ENCODE measurements at places on chromosomes 4 and X.

DNA sequence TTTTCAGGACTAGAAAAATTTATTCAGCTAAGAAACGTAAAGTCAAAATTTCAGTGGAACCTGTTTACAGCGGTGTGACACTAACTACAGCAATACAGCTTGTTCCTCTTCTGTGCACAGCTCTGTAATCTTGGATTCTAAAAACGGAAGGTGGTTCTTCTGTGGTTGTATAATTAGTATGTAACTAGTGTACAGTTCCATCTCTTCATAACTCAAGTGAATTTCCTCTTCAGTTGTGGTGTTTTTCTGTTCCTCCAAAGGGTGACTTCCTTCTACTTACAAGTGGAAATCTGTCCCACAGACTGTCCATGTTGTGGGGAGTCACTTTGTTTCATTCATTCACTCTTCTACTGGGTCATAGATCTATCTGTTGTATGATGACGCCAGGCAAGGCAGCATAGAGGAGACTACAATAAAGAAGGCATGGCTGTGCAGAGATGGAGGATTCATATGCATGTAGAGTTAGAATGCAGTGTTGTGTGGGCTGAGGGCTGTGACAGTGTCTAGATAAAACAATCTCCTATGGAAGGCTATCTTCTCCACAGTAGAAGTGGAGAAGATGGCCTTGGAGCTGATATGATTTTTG, 5.4 kb downstream of the DAPP1 start:
- DNase-seq, result no peak

DNA sequence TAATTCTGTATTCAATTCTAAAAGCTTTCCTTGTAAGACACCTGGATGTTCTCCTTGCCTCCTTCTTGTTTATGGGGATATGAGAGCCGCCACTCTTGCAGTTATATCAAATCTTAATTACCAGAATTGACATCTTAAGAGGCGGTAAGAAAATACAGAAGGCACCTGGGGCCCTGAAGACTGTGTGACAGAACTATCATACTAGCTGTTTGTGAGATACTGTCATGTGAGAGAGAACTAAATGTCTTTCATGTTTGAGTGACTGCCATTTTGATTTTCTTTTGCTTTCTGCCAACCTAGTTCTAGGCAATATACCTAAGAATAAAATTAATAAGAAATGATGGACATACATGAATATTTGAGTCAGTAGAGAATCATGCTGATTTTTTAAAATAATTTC, 340.2 kb upstream of the SMIM31 start:
- no peak for DNase-seq

DNA sequence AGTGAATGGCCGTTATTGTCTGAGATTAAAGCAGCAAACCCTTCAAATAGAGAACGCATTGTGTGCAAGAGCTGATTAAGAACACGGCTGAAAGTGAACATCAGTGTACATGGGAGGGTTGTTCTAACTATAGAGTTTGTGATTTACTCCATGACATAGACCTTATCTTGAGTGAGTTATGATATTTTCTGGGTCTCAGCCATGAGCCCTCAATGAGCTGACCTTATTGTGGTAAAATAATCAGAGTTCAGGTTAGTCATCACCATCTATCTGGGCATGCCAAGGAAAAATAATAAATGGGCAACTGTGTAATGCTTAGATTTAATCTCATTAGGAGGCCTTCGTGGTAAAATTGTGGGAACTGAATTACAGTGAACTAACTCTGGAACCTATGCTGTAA, 33.2 kb upstream of the CLDN24 start:
- no peak for DNase-seq

GRCh38 chrX:40971736-40972135, 113.5 kb upstream of the USP9X start:
- no peak for DNase-seq

DNA sequence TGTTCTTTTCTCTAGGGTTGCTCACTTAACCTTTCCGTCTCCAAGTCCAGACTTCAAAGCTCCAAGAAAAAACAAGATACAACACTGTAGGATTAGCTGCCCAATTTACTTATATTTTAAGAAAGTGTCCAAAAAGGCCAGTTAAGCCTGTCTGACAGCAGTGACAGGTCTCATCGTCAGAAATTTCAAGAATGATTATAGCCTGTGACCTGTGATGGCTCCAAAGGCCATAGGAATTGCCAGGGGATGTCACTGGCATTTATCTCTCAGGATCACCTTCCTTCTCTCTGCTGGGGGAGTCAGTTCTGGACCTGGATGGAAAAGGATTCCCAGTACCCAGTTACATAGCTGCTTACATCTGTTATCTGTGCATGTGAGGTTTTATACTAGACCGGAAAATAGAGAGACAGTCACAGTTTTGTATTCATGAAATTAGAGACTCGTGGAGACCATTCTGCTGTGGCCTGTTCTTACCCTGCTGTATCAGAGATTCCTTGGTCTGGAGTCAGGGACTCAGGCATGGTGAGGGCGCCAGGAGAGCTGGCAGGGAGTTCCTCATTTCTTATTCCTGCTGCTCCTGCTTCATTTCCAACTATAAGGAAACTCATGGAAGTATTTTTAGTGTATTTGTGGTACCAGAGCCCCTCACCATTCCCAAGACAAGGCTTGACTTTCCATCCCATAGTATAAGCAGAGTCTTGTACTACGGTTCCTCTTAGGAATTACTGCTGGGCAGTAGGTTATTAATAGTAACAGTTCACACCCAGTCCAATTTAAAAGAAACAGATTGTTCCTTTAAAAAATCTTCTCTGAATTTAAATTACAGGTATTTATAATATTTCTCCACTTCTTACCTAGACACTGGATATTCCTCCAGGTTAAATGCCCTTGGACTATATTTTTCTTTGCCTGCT, 220.8 kb downstream of the SHROOM3 start:
- DNase-seq, result no peak

DNA sequence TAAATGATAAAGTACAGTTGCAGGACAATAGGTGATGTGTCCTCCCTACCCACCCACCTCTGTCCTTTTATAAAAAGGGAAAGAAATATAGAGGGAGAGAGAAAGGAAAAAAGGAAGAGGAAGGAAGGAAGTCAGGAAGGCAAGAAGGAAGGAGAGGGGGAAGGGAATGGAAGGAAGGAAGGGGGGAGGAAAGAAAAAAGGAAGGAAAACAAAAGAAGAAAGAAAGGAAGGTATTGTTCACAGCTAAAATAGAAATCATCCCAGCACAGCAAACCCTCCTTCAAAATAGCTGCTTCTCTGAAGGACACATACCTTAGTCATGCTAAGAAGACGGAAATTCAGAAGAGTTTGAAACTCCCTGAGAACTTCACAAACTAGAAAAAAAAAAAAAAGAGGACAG, 8.4 kb downstream of the NKX6-1 start:
- DNase-seq, result no peak

GRCh38 chr4:123378794-123379193, 17.8 kb upstream of the SPRY1 start:
- no peak for DNase-seq

DNA sequence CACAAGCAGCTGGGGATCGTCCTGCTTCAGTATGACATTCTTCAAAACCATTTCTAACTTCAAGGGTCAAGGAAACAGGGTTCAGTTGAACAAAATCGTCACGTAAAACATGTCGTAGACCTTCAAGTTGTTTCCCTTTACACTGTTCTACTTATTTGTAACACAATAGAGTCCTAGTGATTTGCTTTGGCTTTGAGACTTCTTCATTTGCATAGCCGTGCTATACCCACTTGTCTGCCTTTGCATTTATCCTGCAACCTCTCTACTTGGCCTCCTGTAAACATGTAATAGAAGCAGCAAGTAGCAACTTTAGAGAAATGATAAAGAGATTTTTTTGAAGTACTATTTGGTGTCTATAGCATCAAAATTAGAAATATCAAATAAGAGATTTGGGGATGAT, 194.9 kb downstream of the SLC7A11 start:
- DNase-seq, result no peak

GRCh38 chr4:147633113-147633512, 15.9 kb downstream of the TMEM184C start:
- DNase-seq, result no peak
